Stimulated activated CD4-positive, alpha-beta T cell treated with anti-CD3 and anti-CD28 coated beads, Interleukin-1b, Interleukin-23, amount 100 ng/mL, for 4 hours (primary cell): ENCODE measurements at places on chromosomes 11 and 22.

GRCh38 chr22:25509374-25509791, 55.1 kb upstream of the GRK3 start:
- no peak for DNase-seq

DNA sequence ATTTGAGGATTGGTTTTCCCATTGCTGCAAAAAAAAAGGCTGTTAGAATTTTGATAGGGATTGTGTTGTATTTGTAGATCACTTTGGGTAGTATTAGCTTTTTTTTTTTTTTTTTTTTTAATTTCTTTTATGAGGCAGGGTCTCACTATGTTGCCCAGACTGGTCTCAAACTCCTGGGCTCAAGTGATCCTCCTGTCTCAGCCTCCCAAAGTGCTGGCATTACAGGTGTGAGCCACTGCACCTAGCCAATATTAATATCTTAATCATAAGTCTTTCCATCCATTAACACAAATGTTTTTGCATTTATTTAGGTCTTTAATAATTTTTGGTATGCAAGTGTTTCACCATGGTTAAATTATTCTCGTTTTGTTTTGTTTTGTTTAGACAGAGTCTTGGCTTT, 23.0 kb upstream of the AIFM3 start:
- no peak for DNase-seq

- DNase-seq = no peak
These were observed 116.0 kb upstream of the DDI1 start for GRCh38 chr11:103920449-103920848.

DNA sequence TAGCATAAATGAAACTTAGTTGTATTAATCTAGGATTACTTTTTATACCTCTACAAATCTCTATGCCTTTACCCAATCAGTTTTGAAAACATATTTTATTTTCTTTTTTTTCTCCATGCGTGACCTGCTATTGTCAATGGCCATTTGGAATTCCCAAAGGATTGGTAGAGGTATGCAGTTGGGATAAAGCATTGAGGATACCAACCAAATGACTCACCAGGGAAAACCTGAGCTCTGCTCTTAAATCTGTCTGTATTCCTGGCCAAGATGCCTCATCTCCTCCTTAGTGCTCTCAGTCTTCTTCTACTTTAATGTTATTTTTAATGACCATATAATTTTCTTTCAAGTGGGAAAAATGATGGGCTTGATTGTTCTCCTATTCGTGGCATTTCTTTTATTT, 61.9 kb downstream of the EHF start:
- no peak for DNase-seq

GRCh38 chr11:78961247-78961646, 386.6 kb upstream of the NARS2 start:
- no peak for DNase-seq

DNA sequence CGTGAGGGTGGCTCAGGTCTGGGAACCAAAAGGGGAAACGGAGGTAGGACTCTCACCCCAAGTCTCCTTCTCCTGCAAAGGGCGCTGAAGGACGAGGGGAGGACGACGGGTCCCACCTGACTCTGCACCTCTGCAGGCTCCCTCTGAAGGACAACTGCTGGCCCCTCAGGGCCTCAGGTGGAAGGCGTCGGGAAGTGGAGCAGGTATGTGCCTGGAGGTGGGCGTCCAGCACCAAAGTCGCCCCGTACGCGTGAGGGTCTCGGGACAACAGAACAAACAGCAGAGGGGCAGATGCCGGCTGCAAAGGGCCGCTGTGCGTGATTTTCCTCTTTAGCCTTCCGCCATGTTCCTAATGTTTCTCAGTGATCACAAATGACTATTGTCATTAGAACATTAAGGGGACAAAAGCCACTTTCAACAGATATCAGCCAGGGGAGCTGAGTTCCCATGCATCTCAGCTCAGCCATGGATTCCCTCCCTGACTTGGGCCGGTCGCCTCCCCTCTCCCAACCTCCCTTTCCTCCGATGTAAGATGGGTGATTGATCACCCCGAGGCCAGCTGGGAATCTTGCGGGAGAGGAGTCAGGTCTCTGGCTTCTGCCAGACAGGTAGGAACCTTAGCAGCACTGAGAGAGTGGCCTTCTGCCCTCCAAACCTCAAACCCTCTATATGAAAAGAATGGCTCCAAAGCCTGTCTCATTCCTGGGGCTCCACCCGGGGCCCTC, 836 bp downstream of the SLC16A8 start:
- DNase-seq = no peak

- no peak for DNase-seq
These were observed 141.1 kb downstream of the RCN1 start for GRCh38 chr11:32231909-32232493.

- peak; percentile 69 for DNase-seq
These were observed 111.2 kb downstream of the MRTFA start for GRCh38 chr22:40525250-40525884.
